Thoracic aorta (tissue), 2 donors: ENCODE measurements at places on chromosomes 3 and 15. TPM values are rescaled to one million over a fixed set of nuclear protein-coding genes. Genes with fewer than 3 reads are reported as not detected.

Gene TRH
- not detected for total RNA-seq

DNA sequence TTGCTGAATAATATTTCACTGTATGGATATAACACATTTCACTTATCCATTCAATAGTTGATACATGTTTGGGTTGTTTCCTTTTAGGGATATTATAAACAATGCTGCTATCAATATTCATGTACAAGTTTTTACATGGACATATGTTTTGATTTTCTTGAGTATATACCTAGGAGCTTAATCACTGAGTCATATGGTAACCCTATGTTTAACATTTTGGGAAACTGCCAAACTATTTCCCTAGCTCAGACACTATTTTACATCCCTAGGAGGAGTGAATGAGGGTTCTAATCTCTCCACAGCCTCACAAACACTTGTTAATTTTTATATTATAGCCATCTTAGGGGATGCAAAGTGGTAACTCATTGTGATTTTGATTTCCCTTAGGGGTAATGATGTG, 66.0 kb downstream of the GPR156 start:
- no peaks in the 10 kb centered on the region for H3K36me3 ChIP-seq
- no peak overlapping the region for H3K4me3 ChIP-seq
- no peaks in the 10 kb centered on the region for H3K27me3 ChIP-seq
- DNase-seq, result no peak
- H3K27ac ChIP-seq, result no peak overlapping the region
- peaks cover 9% of the 10 kb centered on the region for H3K4me1 ChIP-seq

Gene STRIT1
- not detected for total RNA-seq

GRCh38 chr15:96321639-96322535, 8.6 kb upstream of the NR2F2 start:
- H3K4me3 ChIP-seq, result peak overlapping the region; percentile 76
- no peak for DNase-seq

DNA sequence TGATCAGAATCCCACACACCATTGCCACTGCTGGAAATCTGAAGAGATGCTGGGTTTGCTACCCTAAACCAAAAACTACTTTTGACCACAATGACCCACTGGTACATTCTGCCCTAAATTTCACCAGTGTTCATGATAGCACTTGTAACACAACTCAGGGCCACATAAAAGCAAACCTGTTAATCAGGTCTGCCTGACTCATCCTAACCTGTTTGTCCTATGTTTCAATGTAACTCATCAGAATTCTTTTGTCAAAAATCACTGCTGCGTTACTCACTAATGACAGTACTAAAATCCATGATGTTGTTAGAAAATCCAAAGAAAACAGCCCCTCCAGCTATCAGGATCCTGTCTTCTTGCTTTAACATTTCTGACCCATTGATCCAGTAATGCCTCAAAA, 55.6 kb upstream of the XCR1 start:
- no peaks in the 10 kb centered on the region for H3K36me3 ChIP-seq
- no peaks in the 10 kb centered on the region for H3K4me1 ChIP-seq
- H3K27me3 ChIP-seq, result no peaks in the 10 kb centered on the region
- no peak overlapping the region for H3K27ac ChIP-seq

Gene LSM3
- 4.9 TPM for total RNA-seq
